NK-92 treated with Interleukin-12 subunit alpha and Interleukin-12 subunit beta, amount 100 ng/mL, for 24 hours (cell line): ENCODE measurements at places on chromosomes 4 and X.

DNA sequence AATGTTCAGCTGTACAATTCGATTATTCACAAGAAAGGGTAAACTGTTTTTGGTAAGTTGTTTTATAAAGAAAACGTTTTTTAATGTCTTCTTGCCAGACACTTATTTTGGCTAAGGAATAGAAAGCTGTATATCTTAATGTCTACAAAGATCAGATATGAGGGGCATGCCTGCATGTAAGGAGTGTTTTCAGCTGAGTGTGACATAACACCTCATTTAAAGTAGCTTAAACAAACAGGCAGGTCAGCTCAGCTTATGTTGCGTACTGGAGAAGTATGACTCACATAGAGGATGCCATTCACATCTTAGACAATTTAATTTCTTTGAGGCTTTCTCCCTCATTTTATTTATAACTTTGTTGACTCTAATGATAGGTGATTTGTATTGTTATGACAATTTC, 30.4 kb downstream of the LAMTOR3 start:
- DNase-seq = no peak

DNA sequence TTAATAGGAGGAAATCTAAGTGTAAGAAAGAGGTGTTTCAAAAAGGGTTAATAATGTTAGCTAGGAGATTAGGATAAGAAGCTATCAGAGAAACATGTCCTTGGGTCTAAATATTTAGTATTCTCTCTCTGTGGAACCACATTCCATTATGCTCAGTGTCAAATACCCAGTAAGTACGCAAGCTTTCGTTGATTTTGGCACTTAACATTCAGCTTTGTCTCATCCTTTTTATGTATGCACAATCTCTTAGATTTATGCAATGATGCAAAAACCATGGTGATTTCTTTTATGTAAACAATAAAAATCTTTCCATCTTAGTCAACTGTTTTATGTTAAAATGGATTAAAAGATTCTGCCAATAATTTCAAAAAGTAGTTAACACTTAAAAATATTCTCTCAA, 129.2 kb downstream of the KLHL13 start:
- DNase-seq = no peak

DNA sequence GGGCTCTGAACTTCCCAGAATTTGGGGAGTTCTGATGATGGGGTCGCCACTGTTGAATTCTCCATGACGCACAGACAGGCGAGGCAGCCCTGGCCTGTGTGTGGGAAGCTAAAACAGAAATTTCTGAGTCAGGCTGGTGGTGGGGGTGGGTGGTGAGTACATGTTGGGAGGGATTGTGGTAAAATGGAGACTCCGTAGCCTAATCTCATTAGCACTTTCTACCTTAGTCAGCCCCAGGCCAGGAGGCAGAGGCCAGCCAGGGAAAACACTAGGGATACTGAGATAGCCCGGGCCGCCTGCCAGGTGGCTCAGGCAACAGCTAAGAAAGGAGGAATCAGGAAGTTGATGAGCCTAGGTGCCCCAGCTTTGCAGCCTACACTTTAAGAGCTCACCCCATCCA, 39.3 kb upstream of the NHSL2 start:
- DNase-seq = no peak

- no peak for DNase-seq
These were observed 51.2 kb upstream of the HCCS start for GRCh38 chrX:11059933-11060332.

DNA sequence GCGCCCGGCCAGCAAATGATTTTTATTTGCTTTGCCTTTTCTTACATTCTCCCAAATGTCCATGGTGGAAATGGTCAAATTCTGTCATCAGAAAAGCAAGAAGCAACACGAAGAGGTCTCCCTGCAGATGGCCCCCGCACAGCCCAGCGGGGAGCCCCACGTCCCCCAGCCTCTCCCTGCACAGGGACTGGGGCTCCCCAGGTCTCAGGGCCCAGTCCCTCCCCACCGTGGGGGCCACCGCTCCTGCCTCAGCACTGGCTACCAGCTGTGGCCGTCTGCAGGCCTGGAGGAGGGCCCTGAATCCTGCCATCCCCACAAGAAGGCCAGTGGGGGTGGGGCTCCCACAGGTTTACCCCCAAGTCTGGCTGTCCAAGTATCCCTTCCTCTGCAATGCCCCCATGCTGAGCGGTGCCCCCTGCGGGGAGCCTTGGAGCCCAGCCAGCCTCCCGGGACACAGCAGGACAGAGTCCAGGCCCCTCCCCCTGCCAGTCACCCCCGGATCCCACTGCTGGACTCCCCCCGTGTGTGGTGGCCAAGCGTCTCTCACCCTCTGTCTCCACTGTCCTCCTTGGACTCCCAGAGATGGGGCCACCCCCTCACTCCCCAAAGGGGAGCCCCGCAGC, 38.2 kb upstream of the ADRA2C start:
- DNase-seq = no peak

DNA sequence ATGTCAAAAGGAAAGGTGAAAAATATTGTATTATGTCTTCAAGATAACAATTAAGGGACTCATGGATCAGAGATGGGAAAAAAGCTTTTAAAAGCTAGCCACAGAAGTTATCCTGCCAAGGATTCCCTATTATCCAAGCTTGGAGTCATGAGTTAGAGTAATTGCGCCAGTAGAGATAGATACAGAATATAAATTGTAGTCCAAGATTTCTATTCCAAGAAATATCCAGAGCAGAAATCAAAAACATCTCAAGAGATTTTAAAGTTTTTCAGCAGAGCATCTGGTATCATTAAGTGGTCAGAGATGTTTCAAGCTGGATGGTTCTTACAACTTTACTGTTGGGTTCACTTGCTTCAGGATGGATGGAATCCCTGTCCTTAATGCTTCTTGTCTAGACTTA, 186.7 kb downstream of the PCDH18 start:
- no peak for DNase-seq

DNA sequence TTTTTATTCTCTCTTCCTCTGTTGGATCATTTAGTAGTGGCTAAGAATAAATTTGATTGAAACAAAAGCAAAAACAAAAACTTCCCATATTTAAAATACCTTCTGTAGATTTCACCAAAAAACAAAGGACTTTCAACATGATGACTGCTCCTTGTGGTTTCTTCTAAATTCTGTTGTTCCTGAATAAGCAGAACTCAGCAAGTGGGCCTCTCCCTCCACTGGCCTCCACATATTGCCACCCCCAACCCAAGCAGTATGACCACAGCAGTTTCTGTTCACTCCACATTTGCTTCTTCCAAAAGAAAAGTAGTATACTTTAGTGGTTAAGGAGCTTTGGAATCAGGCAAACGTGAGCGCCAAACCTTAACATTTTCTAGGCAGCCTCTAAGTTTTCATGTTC, 114.7 kb downstream of the COX18 start:
- no peak for DNase-seq
